CD8-positive, alpha-beta memory T cell (primary cell): ENCODE measurements at places on chromosomes 6 and 20. TPM values are rescaled to one million over a fixed set of nuclear protein-coding genes. Genes with fewer than 3 reads are reported as not detected.

The PLG gene
- total RNA-seq = not detected

GRCh38 chr20:9663423-9663822, 149.0 kb downstream of the LAMP5 start:
- H3K4me1 ChIP-seq = no peaks in the 10 kb centered on the region
- H3K27me3 ChIP-seq = no peaks in the 10 kb centered on the region
- H3K27ac ChIP-seq = no peak overlapping the region
- DNase-seq = no peak
- H3K4me3 ChIP-seq = no peak overlapping the region

- H3K27ac ChIP-seq = no peak overlapping the region
- H3K4me1 ChIP-seq = no peaks in the 10 kb centered on the region
- H3K4me3 ChIP-seq = no peak overlapping the region
- DNase-seq = no peak
- H3K27me3 ChIP-seq = no peaks in the 10 kb centered on the region
Measured at GRCh38 chr20:47438464-47439381, 63.0 kb upstream of the NCOA3 start.

DNA sequence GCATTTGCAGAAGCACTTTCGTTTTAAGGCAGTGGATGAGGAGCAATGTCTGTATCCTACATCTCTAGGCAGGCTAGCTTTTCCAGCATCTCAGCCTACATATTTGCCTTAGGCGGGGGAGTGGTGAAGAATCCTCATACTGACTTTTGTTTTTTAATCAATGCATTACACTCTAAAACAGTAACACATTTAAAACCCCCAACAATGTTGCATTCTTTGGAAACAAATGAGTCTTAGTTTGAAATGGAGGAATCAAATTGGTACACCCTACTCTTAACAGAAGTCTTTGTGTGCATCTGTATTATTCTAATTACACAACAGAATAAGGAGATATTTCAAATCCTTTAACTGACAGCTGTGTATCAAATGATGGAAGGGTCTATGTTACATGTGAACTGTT, 9.0 kb downstream of the NKAIN2 start:
- no peaks in the 10 kb centered on the region for H3K27me3 ChIP-seq
- no peaks in the 10 kb centered on the region for H3K4me1 ChIP-seq
- DNase-seq = no peak
- no peak overlapping the region for H3K4me3 ChIP-seq
- H3K36me3 ChIP-seq = no peaks in the 10 kb centered on the region

GRCh38 chr6:53924277-53924676, 129.5 kb downstream of the LRRC1 start:
- H3K27ac ChIP-seq = no peak overlapping the region
- no peak overlapping the region for H3K4me3 ChIP-seq

The CALHM5 gene
- total RNA-seq = not detected
